ENCODE measurements at places on chromosomes 7 and 10.

DNA sequence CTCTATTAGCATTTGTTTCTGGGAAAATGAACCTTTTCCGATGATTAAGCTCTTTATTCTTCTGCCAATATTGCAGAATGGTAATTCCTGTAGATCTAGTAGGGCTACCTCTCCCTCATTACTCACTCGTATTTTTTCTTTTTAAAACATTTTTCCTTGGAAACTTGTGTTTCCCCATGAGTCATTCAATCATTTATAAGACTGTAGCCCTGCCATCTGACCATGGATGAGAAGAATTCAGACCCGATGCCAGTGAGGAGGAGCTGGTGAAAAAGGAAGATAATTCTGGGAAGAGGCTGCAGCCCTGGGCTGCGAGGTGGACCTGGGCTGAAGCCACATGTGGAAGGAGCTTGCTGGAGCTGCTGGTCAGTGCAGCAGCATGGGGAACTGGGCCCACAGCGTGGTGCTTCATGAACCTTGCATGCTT, 242.8 kb downstream of the KLF6 start:
- DNase-seq: peak; percentile 73

DNA sequence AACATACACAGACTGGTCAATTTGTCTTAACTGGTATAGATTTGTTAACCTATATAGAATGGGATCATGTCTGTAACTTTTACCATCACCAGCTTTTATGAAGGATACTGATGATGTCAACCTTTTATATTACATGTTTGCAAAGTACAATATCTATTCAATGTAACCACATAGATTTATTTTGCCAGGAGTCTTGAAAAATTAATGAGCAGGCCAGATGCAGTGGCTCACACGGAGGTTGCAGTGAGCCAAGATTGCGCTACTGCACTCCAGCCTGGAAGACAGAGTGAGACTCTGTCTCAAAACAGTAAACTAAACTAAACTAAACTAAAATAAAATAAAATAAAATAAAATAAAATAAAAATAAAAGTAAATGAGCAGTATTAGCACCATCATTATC, 30.0 kb upstream of the PARD3 start:
- DNase-seq: no peak

GRCh38 chr10:1174022-1174421, 117.8 kb downstream of the WDR37 start:
- DNase-seq: no peak

DNA sequence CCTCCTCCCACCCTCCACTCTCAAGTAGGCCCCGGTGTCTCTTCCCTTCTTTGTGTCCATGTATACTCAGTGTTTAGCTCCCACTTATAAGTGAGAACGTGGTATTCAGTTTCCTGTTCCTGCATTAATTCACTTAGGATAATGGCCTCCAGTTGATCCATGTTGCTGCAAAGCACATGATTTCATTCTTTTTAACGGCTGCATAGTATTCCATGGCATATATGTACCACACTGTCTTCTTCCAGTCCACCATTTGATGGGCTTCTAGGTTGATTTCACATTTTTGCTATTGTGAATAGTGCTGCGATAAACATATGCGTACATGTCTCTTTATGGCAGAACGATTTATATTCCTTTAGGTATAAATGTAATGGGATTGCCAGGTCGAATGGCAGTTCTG, 51.0 kb downstream of the FAM171A1 start:
- DNase-seq: no peak
